Effector memory CD4-positive, alpha-beta T cell (primary cell): ENCODE measurements at places on chromosomes 7 and 10.

- no peak overlapping the region for H3K4me3 ChIP-seq
- no peak for DNase-seq
- H3K36me3 ChIP-seq = no peaks in the 10 kb centered on the region
- no peaks in the 10 kb centered on the region for H3K4me1 ChIP-seq
Observed at GRCh38 chr7:32412471-32412870, 77.7 kb downstream of the LSM5 start.

DNA sequence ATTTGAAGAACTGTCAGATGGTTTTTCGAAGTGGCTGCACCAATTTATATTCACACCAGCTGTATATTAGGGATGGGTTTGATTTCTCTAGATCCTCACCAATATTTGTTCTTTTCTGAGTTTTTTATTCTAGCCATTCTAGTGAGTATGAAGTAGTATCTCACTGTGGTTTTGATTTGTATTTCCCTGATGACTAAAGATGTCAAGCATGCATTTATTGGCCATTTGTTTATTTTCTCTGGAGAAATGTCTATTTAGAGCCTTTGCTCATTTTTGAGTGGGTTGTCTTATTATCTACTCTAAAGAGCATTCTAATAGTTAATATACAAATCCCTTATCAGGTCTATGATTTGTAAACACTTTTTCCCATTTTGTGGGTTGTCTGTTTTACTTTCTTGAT is 123.9 kb downstream of the PCLO start:
- no peak overlapping the region for H3K4me3 ChIP-seq
- H3K27me3 ChIP-seq = no peaks in the 10 kb centered on the region
- no peak for DNase-seq
- H3K4me1 ChIP-seq = no peaks in the 10 kb centered on the region

- H3K4me1 ChIP-seq = peaks cover 11% of the 10 kb centered on the region
- no peak for DNase-seq
- H3K27ac ChIP-seq = peak overlapping the region; percentile 40
- no peaks in the 10 kb centered on the region for H3K27me3 ChIP-seq
Observed at GRCh38 chr7:12731214-12731656, 43.8 kb downstream of the ARL4A start.

GRCh38 chr10:120490288-120490687 is 33.3 kb downstream of the PLPP4 start:
- H3K36me3 ChIP-seq = no peaks in the 10 kb centered on the region
- no peaks in the 10 kb centered on the region for H3K4me1 ChIP-seq
- no peak overlapping the region for H3K4me3 ChIP-seq
- no peak overlapping the region for H3K27ac ChIP-seq
- H3K27me3 ChIP-seq = no peaks in the 10 kb centered on the region

DNA sequence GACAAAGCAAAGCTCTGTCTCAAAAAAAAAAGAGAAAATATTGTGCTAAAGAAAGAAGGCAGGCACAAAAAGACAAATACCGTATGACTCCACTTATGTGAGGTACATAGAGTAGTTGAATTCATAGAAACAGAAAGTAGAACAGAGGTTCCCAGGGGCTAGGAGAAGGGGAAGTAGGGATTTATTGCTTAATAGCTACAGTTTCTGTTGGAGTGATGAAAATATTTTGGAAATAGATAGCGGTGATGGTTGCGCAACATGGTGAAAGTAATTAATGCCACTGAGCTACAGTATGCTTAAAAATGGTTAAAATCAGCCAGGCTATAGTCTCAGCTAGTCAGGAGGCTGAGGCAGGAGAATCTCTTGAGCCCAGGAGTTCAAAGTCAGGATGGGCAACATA is 18.5 kb upstream of the NPFFR1 start:
- H3K36me3 ChIP-seq = no peaks in the 10 kb centered on the region
- H3K27ac ChIP-seq = no peak overlapping the region
- DNase-seq = no peak
- no peak overlapping the region for H3K4me3 ChIP-seq

DNA sequence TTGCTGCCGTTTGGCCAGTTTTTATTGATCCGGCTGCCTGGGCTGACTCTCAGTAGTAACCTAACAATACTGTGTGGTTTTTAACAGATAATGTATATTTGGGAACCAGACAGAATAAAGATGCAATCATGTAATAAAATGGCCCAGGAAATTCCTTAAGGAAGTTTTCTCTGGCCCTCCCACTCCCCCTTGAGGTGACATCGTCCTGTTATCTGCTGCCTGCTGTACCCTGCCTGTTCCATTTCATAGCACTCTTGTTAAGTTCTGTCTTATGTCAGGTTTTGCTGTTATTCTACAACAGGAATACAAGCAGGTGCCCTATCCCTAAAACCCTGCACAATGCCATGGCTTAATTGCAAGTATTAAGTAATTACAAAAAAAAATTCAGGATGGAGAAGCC is 12.5 kb downstream of the ITGB8 start:
- no peak overlapping the region for H3K27ac ChIP-seq
- H3K36me3 ChIP-seq = no peaks in the 10 kb centered on the region
- no peaks in the 10 kb centered on the region for H3K4me1 ChIP-seq
- H3K27me3 ChIP-seq = no peaks in the 10 kb centered on the region

DNA sequence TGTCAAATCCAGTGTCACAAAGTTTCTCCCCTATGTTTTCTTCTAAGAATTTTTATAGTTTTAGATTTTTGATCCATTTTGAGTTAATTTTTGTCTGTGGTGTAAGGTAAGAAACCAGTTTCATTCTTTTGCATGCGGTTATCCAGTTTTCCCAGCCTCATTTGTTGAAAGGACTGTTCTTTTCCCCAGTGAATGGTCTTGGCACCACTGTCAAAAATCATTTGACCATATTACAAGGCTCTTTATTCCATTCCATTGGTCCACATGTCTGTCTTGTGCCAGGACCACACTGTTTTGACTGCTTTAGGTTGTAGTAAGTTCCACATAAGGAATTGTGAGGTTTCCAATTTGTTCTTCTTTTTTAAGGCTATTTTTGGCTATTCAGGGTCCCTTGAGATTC is 64.0 kb downstream of the INPP5A start:
- H3K27ac ChIP-seq = no peak overlapping the region
- no peaks in the 10 kb centered on the region for H3K36me3 ChIP-seq
- H3K4me3 ChIP-seq = no peak overlapping the region

DNA sequence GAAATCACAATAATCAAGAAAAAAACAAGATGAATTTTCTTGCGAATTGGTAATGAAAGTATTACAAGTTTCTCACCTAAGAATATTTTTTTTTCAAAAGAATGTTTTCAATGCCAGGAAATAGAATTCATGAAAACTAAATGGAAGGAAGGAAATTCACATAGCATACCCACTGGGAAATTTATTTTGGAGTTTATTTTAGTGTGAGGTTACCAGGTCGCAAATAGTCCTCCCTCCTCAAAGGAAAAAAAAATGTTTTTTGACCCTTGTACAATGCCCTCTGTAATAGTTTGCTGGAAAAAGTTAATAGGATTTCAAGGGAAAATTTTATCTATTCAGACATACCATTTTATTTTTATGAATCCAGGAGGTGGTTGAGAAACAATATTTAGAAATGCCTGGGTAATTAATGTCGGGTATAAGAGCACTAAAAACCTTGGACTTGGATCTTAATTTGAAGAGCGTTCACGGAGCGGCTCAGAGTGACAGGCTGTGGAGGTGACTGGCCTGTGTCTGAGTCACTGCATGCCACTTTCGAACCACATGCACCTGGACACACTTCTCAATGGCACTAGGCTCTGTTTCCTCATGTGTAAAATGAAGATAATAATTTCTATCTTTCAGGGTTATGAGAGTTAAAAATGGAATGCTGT is 28.2 kb downstream of the CUBN start:
- no peaks in the 10 kb centered on the region for H3K27me3 ChIP-seq
- no peaks in the 10 kb centered on the region for H3K4me1 ChIP-seq

GRCh38 chr7:140023728-140024127 is 39.0 kb downstream of the PARP12 start:
- H3K27me3 ChIP-seq = no peaks in the 10 kb centered on the region
- H3K36me3 ChIP-seq = peaks cover 53% of the 10 kb centered on the region
- H3K4me1 ChIP-seq = no peaks in the 10 kb centered on the region
- no peak overlapping the region for H3K27ac ChIP-seq
- H3K4me3 ChIP-seq = no peak overlapping the region

DNA sequence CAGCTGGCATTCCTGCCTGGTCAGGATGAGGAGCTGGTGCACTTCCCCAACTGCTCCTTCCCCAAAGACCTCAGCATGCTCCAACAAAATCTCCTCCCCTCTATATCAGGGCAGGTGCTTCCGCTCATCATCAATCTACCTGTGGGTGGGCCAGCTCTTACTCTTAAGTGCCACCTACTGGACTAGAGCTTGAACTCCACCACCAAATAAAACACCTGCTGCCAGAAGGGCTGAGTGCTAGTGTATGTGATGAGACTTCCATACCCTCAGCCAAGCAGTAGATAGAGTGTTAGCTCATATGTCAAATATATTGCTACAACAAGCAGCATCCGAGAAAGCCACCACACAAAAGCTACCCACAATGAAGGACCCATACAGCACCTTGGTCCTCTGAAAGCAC is 264.3 kb downstream of the RNLS start:
- no peaks in the 10 kb centered on the region for H3K4me1 ChIP-seq
- no peaks in the 10 kb centered on the region for H3K36me3 ChIP-seq
- no peaks in the 10 kb centered on the region for H3K27me3 ChIP-seq
- H3K27ac ChIP-seq = no peak overlapping the region
- DNase-seq = no peak

DNA sequence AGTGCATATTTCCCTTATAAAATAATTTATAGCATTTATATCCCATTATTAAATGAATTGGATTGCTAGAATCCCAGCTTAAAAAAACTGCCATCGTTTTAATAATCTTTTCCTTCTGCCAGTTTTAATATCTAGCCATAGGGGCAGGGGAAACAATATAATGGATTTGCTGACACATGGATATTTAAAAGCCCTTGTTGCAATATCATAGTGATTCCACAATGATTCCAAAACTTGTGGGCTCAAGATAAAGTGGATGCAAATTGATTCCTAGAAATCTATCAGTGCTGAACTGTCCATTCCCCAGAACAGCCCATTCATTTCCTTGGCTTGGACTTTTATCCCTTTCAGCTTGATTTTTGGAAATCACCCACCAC is 2.6 kb downstream of the CPA2 start:
- DNase-seq = no peak
- H3K27ac ChIP-seq = no peak overlapping the region
- H3K4me1 ChIP-seq = no peaks in the 10 kb centered on the region
- H3K27me3 ChIP-seq = no peaks in the 10 kb centered on the region
- no peaks in the 10 kb centered on the region for H3K36me3 ChIP-seq

GRCh38 chr10:97549587-97550322 is 22.8 kb upstream of the ANKRD2 start:
- no peak for DNase-seq
- no peak overlapping the region for H3K4me3 ChIP-seq
- no peak overlapping the region for H3K27ac ChIP-seq
- no peaks in the 10 kb centered on the region for H3K4me1 ChIP-seq

DNA sequence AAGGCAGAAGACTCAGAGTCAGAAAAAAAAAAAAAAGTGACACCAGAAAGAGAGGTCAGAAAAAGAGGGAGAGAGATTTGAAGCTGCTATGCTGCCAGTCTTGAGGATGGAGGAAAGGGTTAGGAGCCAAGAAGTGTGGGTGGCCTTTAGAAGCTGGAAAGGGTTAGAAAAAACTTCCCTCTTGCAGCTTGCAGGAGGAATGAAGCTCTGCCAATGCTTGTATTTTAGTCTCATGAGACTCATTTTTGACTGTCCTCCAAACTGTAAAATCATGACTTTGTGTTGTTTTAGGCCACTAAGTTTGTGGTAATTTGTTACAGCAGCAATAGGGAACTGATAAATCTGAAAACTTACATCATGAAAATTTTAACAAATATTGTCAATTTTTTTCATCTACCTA is 127.7 kb upstream of the NOBOX start:
- H3K4me1 ChIP-seq = no peaks in the 10 kb centered on the region
- H3K27me3 ChIP-seq = no peaks in the 10 kb centered on the region
- H3K27ac ChIP-seq = no peak overlapping the region
- no peak for DNase-seq
- H3K4me3 ChIP-seq = no peak overlapping the region

GRCh38 chr7:7427363-7427762 is 108.3 kb downstream of the COL28A1 start:
- no peaks in the 10 kb centered on the region for H3K36me3 ChIP-seq
- no peak overlapping the region for H3K4me3 ChIP-seq

DNA sequence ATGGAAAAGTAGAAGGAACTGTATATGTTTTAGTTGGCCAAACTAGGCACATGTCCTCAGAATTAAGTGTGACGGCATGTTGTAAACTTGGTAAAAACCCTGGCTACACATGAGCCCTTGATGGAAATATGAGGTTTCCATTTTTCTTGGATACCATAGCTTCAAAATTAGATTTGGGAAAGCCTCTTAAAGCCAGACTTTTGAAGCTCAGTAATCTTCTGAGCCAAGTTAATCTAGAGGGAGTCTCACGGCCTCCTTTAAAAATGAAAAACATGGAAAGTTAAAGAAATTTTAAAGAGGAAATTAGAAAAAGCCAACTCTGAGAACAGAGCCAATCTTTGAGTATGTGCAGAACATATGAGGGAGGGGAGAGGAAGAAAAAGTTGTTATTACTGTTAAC is 376.0 kb downstream of the CTNNA3 start:
- H3K4me3 ChIP-seq = no peak overlapping the region
- H3K27me3 ChIP-seq = no peaks in the 10 kb centered on the region
- no peaks in the 10 kb centered on the region for H3K4me1 ChIP-seq
- no peak overlapping the region for H3K27ac ChIP-seq
- no peaks in the 10 kb centered on the region for H3K36me3 ChIP-seq

- H3K4me3 ChIP-seq = no peak overlapping the region
- H3K36me3 ChIP-seq = no peaks in the 10 kb centered on the region
- H3K27ac ChIP-seq = no peak overlapping the region
- no peaks in the 10 kb centered on the region for H3K4me1 ChIP-seq
- DNase-seq = no peak
Observed at GRCh38 chr10:57333880-57334279, 933.8 kb downstream of the IPMK start.

DNA sequence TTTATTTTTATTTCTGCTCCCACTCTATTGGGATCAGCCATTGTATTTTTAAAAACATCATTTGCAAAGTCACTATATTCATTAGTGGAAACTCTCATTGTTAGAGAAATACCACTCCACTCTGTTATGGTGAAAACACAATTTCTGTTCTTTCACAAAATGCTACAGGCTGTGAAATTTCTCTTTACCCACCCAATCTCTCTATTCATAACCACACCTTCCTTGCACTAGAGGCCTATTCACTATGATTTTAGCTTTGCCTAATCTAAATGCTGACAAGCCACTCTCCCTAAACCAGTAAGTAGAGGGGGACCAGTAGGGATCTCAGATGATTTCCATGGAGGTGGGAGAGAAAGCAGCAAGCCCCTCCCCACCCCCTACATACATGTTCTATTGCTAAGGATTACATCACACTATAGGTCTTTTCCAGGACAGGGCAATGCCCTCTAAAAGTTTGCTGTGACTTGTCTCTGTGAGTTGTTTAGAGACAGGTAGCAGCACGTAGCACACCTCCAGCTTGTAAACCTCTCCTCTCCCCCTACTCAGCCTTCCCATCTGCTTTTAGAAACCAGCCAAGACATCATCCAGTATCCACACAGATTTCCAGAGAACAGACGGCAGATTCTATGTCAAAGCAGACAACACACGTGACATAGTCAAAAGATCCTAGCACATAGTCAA is 58.3 kb upstream of the PPP1R3C start:
- H3K4me1 ChIP-seq = no peaks in the 10 kb centered on the region
- H3K27me3 ChIP-seq = no peaks in the 10 kb centered on the region
- no peak overlapping the region for H3K4me3 ChIP-seq
- DNase-seq = no peak
- no peak overlapping the region for H3K27ac ChIP-seq
